Inflammatory macrophage (primary cell): ENCODE measurements at places on chromosomes 2 and 18.
A peak's percentile ranks its signal among the peaks of the same experiment; 100 is the strongest.

DNA sequence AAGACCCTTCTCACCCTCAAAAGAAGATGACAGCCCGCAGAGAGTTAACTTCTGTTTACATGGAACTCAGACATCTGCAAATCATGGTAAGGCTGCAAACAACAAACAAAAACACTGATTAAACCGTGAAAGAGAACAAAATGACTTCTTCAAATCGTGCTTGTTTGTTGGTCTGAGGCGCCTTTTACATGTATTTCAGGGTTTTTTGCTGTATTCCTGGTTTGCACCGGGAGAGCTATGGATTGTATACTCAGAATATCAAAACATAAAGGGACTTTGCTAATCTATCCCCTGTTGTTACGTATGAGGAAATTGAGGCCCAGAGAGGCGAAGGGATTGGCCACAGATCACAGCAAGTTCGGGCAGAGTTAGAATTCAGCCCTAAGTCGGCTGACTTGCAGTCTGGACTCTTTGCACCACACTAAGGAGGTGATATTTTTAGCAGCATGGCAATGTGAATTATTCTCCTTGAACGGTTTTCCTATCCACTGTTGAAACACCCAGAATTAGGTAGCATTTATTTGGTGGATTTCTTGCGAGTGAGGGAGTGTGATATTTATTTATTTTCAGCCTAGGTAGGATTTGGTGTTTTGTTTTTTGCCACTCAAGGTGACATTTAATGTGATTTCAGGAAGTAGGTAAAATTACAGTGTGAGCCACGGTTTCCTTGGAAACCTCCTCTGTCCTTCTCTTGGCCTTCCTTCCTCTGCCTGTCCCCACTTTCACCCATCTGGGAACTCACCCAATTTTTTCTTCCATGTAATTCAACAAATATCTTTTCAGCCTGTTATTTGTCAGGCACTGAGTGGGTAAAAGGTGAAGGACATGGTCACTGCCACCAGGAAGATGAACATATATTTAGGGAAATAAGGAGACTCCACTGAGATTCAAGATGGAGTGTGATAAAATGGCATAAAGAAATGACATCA lies 980 bp upstream of the PDE6D start:
- DNase-seq = peak; percentile 51

GRCh38 chr2:111667542-111668273 lies 216.3 kb downstream of the ANAPC1 start:
- peak; percentile 67 for DNase-seq

DNA sequence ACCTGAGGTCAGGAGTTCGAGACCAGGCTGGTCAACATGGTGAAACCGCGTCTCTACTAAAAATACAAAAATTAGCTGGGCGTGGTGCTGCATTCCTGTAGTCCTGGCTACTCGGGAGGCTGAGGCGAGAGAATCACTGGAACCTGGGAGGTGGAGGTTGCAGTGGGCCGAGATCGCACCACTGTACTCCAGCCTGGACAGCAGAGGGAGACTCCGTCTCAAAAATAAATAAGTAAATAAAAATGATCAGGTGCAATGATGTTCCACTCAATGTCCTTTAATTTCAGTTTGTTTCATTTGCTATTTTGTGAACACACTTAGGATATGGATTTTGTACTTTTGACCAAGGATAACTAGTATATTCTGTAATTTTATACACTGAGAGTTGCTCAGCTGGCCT lies 9.3 kb downstream of the HADHA start:
- DNase-seq = no peak

- DNase-seq = peak; percentile 61
Observed at GRCh38 chr2:102442967-102443828, 20.2 kb downstream of the IL18RAP start.

DNA sequence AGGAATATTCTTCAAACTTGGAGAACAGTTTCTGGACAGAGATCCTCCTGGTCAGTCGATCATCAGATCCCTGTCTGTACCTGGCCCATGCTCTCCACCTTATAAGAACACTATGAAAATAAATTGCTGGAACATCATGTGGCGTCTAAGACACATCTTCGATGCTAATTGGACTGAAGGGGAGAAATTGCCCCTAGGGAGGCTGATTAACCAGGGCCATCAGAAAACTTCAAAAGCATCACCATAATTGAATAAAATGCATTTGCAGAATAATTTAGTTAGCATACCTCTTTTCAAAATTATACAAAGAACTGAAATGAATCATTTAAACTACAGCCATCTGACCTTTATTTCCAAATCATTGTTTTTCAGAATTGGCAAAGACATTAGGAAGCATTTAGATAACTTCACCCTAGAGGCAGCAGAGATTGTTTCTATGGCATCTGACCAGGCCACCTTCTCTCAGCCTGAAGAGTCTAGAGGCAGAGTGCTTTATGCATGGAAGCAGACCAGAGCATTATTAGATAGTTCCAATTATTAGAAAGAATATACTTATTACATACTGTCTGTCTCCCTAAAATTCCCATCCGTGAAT lies 48.9 kb upstream of the CNTNAP5 start:
- DNase-seq = no peak

DNA sequence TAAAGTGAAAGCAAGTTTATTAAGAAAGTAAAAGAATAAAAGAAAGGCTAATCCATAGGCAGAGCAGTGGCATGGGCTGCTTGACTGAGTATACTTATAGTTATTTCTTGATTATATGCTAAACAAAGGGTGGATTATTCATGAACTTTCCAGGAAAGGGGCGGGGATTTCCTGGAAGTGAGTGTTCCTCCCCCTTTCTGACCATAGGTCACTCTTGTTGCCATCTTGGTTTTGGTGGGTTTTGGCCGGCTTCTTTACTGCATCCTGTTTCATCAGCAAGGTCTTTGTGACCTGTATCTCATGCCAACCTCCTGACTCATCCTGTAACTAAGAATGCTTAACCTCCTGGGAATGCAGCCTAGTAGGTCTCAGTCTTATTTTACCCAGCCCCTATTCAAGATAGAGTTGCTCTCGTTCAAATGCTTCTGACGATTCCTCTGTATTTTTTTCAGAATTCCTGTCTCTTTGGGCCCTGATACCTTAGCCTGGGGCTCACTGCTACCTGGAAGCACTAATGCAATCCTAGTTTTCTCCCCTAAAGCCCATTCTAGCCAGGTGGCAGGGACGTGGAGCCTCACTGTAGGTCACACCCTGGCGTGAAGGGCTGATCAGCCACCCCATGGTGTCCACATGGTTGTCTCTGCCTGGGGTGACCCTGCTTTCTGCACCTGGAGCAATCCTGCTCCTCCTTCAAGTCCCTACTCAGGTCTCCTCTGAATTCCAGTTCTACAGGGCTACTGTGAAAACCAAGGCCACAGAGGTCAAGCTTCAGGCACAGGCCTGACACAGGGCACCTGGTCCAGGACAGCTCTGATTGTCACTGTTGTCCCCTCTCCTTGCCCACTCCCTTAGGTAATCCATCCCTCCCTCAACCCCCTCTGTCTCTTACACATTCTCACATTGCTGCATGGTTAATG lies 6.0 kb upstream of the SLC35F6 start:
- DNase-seq = peak; percentile 21

GRCh38 chr2:20501974-20502373 lies 55.1 kb downstream of the RHOB start:
- DNase-seq = peak; percentile 67

GRCh38 chr2:219251656-219252055 lies 1.4 kb upstream of the TUBA4B start:
- DNase-seq = no peak

GRCh38 chr2:96934182-96934495 lies 52.2 kb downstream of the FAM178B start:
- no peak for DNase-seq

GRCh38 chr2:59378127-59378526 lies 1137.0 kb upstream of the FANCL start:
- no peak for DNase-seq

DNA sequence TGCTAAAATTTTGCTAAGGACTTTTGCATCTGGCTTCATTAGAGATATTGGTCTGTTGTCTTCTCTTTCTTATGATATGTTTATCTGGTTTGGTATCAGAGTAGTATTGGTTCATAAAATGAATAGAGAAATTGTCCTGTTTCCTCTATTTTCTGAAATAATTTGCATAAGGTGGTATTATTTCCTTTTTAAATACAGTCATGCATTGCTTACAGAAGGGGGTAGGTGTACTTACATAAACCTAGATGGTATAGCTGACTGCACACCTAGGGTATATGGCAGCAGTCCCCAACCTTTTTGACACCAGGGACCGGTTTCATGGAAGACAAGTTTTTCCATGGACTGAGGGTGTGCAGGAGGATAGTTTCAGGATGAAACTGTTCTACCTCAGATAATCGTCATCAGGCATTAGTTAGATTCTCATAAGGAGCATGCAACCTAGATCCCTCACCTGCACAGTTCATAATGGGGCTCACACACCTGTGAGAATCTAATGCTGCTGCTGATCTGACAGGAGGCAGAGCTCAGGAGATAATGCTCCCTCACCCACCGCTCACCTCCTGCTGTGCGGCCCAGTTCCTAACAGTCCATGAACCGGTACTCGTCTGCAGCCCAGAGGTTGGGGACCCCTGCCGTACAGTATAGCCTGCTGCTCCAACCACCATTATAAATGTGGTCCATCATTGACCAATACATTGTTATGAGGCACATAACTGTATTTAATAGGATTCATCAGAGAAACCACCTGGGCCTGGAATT lies 189.2 kb downstream of the FAM210A start:
- DNase-seq = no peak

- peak; percentile 26 for DNase-seq
Observed at GRCh38 chr2:177983183-177983788, 89.3 kb downstream of the PDE11A start.

DNA sequence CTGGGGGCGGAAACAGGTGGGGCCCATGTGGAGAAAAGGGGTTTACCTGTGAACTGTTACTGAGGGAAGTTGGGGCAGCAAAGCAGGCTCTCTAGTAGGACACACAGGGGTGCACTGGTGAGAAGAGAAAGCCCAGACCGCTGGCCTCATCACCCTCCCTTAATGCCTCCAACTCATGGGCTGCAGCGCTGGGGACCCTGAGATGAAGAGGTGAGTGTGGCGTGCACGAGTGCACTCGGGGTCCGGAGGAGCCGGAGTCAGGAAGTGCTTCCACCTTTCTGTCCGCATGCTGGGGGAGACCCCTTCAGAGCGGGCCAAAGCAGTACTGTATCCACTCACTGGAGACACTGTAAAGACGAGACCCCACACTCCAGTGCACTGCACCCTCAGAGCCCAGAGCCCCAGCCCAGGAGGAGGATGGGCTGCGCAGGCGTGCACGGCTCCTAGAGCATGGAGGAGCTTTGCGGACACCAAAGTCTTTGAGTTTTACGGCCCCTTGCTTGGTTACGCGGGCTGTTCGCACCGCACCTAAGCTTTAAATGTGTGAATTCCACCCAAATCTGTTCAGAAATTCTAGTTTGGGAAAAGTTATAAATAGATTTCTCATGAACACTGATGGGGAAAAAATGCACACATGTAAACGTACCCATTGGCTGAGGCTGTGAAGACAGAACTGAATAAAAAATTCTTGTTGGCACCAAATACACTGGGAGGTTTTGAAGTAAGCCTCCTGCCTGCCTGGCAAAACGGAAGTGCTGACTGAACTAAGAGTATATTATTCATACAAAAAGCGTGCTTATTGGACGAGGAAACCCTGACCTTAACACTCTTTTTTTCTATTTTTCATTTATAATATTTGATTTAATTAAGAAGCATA lies 45.4 kb upstream of the PPP4R1 start:
- DNase-seq = no peak

DNA sequence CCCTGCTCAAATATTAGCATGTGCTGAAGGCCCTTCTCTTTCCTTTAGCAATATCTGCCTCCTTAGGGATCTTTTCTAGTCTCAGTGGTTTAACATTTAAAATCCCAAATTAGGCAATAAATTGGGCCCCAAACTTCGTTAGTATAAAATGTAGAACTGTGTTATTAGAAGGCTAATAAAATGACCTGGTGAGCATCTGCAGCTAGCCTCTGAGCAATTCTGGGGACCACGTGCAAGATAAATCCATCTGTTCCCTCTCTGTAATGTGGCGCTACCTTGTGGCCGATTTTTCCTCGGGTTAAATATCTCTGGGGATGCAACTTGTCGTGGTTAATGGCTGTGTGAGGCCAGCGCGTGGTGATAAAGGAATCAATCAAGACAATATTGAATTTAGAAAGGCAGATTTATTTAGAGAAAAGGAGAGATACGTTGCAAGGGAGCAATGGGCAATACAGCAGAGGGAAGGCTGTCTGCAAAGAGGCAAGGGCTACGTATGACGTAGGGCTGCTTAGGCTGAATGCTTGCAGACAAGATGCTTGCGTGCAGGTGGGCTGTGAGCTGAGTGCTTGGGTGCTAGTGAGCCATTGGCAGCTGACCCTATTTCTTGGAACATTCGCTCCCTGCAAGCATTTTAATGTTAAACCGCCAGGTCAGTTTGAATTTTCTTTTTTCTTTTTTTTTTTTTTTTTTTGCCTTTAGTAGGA lies 18.5 kb upstream of the IL36G start:
- DNase-seq = no peak

GRCh38 chr2:232513353-232513752 lies 6.8 kb upstream of the PRSS56 start:
- DNase-seq = no peak

DNA sequence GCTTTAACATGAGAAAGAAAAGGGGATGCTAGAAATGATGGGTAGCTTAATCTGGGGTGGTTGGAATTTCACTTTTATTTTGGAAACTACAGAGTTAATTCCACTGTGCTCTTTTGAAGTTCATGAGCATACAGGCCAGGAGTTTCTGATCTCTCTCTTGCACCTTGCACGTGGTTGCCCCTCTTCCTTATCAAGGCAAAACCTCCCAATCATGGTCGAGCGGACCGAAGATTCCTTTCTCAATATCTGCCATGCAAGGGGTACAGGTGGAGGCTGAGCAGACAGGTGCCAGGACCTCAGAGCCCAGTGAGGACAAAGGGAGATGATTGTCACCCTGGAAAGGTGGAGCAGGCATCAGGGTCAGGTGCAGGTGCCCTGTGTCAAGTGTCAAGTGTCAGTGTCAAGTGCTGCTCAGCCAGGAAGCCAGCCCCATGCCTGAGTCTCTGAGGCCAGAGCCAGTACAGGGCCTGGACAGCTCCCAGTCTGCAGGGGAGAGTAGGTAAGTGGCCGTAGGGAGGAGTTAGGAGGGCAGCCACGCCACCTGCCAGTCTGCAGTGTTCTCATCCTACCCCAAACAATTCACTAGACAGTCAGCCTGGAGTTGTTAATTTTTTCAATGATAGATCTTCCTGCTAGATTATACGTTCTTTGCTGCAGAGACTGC lies 42.2 kb downstream of the LPIN1 start:
- DNase-seq = no peak
